ENCODE measurements at places on chromosomes 16 and 17.

GRCh38 chr17:76735006-76735405, 2.1 kb downstream of the SRSF2 start:
- DNase-seq: peak; percentile 45

DNA sequence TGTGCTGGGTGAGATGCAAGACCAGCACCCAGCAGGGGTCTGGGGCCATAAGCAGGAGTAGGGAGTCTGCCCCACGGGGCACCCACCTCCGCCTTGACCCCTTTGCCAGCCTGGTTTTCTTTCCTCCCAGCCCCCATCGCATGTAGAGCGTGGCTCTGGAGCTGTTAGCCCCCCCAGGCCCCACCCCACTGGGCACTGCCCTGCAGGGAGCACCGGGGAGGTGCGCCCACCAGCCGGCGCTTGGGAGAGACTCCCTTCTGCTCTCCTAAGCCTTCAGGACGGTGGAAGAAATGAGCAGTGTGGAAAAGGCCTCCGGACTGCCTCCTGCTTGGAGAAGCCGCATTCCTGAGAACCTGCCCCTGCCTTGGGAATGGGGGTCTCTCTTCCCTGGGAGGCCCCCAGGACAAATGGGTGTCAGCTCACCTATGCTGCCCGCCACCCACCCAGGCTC, 186.2 kb downstream of the IRF8 start:
- DNase-seq: no peak

DNA sequence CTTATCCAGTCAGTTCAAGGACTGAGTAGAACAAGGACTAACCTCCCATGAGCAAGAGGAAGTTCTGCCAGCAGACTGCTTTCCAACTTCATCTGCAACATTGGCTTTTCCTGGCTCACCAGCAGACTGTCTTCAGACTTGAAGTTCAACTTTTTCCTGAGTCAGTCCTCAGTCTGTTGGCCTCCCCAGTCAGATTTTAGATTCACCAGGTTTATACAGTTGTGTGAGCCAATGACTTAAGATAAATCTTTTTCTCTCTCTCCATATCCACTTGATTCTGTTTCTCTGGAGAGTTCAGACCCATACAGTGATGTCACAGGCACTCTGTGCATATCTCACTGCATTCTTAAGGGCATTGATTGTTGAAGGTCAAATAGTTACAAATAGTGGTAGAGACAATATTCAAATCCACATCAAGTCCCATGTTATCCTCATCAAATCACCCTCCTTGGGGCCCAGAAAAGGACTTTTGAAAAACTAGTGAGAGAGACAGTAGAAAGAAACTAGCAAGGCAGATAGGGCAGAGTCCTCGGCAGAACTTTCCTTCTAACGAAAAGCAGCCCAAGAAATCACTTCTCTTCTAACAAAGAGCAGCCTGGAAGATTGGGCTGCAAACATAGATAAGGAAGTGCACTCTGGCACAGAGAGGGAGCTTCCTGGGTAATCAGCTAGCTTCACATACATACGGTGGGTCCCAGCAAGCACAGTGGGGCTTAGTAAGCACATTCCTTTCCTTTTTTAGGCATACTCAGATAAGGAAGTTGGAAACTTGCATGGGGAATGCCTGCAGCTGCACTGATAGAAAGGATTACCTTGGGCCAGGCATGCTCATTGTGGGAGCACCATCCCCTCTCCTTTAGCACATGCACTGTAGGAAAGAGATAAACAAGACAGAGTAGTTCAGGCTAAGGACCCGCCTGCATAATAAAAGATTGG, 132.3 kb upstream of the FAM20A start:
- DNase-seq: peak; percentile 29

DNA sequence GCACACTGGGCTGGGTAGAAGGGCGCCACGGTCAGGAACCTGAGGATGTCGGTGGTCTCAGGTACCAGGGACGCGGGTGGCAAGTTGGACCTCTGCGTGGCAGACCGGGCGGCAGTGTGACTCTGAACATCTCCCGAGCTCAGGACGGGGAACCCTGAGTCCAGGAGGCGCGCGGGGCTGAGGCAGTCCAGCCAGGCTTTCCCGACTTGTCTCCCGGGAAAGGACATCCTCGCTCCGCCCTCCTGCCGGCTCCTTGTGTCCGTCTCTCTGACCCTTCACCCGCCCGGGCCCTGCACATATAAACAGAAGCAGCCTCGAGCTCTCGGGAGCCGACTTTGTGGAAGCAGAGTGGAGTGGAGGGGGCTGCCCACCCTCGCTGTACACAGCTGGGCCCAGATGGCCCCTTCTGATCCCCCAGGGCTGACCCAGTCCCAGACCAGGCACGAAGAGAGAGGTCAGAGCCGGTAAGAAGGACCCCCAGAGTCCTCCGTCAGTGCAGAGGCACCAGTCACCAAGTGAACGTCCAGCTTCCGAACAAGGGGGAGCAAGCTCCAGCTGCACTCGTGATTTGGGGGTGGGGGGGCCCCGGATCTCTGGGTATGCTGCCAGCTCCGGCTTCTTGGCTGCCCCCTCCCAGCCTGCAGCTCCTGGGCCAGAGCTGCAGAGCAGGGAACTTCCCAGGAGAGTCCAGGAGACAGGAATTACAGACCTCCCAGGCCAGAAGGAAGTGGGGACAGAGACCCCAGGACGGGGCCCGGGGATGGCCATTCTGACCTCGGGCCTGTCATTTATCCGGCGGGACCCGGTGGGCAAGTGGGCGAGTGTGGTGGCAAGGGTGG, 8.5 kb upstream of the P2RX1 start:
- DNase-seq: no peak

GRCh38 chr17:77513045-77513444, 372.3 kb downstream of the SEC14L1 start:
- DNase-seq: no peak

DNA sequence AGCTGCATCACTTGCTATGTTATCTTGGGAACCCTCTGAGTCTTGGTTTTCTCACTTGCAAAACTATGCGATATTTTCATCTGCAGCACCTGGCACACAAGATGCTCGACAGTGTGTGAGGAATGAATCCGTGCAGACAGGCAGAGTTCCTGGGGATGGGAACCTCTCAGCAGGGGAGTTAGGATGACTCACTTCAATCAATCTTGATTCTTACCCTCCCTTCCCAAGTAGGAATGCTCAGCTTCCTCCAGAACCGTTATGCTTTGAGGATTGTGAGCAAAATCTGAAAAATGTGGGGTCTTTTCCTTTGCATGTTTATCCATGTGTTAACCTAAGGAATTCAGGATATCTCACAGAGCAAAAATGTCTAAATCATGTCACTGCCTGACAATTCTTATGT, 68.9 kb upstream of the HNF1B start:
- peak; percentile 59 for DNase-seq

- no peak for DNase-seq
Observed at GRCh38 chr17:80802626-80803450, 188.8 kb upstream of the CHMP6 start.

GRCh38 chr16:11585460-11586377, 1.0 kb downstream of the LITAF start:
- DNase-seq: no peak

- no peak for DNase-seq
Observed at GRCh38 chr17:82272495-82273326, 789 bp downstream of the CSNK1D start.

Measured in fibroblast of mammary gland (primary cell).